Tibial nerve (tissue), 4 donors: ENCODE measurements at places on chromosomes 12 and 14. TPM values are rescaled to one million over a fixed set of nuclear protein-coding genes. Genes with fewer than 3 reads are reported as not detected.

- DNase-seq: no peak
Measured at GRCh38 chr14:72104011-72104613, 171.9 kb downstream of the RGS6 start.

- no peak for DNase-seq
Measured at GRCh38 chr12:54588110-54588889, at the start of gene PPP1R1A. PPP1R1A (minus strand) TSS chr12:54588659; CDS start chr12:54588488, 171 bp downstream.

- DNase-seq: no peak
Measured at GRCh38 chr12:32107359-32108267, 966 bp downstream of the BICD1 start.

- DNase-seq: no peak
Measured at GRCh38 chr14:88599761-88600439, 37.1 kb downstream of the ZC3H14 start.

DNA sequence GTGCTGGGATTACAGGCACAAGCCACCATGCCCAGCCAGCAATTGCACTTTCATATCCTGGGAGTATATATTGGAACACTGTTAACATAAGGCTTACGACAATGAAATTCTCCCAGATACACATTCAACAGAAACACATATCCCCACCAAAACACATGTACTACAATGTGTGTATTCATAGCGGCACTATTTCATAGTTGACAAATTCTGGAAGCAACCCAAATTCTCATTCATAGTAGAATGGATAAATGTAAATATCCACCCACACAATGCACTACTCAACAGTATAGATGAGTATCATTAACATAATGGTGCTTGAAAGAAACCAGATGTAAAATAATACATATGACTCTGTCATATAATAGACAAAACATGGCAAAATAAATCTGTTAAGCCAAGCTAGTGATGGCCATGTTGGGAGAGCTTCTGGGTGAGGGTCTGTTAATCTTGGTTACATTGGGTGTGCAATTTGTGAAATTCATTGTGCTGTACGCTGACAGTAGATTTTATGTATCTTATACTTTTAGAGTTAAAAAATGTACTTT is 2.6 kb upstream of the DNAAF2 start:
- no peak for DNase-seq

- DNase-seq: no peak
Measured at GRCh38 chr12:67919406-67919805, 69.8 kb upstream of the IFNG-AS1 start.

GRCh38 chr12:123095078-123095881 is 55.6 kb downstream of the PITPNM2 start:
- no peak for DNase-seq

DNA sequence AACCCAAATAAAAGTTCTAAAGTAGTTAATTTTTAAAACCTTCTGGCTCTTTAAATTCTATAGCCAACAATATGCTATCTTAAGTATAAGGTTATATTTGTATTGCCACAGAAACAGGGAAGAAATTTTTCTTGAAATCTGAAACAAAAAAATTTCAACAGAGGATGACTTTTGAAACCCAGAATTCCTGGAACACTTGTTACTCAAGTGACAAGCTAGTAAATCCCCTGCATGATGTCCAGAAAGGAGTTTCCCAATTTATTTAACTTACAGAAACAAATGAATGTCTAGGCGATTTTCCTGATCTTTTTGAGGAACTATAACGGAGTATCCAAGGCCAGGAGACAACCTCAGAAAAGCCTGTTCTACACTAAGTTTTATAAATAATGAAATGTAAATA is 69.6 kb downstream of the SLC41A2 start:
- DNase-seq: no peak

The PMEL gene
- not detected for total RNA-seq

The INHBC gene
- not detected for total RNA-seq
